ENCODE measurements at places on chromosomes 6 and 20.

DNA sequence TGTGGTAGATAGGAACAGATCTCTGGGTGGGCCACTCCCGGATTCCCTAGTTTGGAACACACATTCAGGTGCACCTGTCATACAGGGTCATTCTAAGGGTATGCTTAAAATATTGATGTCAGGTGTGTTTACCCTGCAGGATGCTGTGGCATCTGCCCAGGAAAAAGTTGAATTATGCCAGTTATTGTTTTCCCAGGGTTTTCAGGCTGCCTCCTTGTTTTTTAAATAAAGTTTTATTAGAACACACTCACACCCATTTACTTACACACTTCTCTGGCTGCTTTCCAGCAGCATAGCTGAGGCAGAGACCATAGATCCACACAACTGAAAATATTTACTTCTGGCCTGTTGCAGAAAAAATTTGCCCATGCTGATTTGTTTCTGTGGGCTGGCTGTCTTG is 76.5 kb downstream of the PHACTR3 start:
- no peak for DNase-seq

- no peak for DNase-seq
These were observed 171.3 kb upstream of the SSTR4 start for GRCh38 chr20:22863826-22864225.

GRCh38 chr6:109308018-109308492 is 74.2 kb downstream of the CD164 start:
- DNase-seq: no peak

DNA sequence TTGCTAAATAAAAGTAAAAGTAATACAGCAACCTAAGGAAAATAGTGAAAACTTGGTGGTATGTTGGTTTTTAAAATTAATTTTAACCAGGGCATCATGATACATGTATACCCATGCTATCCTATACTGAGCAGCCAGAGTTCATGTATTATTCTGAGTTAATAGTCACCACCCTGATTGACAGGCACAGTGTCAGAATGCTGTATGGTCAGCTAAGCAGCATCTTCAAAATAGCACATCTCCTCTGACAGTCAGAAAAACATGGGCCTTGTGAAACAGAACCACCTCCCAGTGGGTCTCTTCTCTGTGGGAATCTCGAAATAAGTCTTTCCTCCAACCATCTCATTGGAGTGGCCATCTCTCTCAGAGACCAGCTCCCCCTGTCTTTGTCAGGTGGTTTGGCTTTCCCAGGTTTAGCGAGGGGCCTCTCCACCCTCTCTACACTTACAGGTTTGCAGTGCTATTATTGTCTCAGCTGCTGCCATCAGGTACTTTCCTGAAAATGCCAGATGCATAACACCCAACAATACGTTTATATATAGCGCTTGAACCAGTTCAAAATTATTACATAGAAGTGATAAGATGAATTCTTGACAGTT is 47.1 kb upstream of the RNF8 start:
- no peak for DNase-seq

DNA sequence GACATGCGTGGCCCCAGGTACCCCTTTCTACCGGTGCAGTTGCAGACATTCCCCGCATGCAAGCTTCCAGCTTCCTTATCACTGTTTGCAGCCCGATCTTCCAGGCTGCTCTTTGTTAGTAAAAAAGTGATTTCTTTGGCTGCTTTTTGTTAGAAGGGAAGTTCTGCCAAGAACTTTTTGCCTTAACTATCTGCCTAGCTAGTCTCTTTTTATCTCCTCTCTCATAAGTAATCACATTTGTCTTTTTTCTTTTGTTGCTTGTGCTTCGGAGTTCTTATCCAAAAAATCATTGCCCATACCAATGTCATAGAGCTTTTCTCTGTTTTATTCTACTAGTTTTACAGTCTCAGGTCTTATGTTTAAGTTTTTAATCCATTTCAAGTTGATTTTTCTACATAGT is 20.3 kb downstream of the FAM162B start:
- DNase-seq: no peak

DNA sequence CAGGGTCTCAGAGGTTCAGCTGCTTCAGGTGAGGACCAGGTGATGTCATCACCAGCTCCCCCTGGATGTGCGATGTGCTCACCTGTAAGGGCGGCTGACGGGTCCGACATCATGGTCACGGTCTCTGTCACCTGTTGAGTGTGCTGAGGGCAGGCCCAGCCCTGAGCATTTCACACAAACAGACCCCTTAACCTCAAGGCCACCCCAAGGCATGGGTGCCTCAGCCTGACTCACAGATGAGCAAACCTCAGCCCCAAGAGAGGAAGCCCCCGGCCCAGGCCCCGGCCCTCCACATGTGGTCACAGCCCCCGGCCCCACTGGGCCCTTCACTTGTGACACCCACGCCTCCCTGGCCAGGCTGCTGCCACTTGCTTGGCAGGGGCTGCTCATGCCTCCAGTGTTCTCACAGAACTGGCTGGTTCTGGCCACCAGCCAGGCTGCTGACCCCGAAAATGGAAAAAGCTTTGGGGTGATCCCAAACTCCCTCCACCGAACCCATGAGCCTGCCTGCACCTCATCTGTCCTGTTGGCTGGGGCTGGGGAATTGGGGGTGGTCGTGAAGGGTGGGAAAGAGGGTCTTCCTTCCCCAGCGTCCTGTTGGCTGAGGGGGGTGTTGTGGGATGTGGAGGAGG is 33.3 kb downstream of the PRR18 start:
- DNase-seq: no peak

DNA sequence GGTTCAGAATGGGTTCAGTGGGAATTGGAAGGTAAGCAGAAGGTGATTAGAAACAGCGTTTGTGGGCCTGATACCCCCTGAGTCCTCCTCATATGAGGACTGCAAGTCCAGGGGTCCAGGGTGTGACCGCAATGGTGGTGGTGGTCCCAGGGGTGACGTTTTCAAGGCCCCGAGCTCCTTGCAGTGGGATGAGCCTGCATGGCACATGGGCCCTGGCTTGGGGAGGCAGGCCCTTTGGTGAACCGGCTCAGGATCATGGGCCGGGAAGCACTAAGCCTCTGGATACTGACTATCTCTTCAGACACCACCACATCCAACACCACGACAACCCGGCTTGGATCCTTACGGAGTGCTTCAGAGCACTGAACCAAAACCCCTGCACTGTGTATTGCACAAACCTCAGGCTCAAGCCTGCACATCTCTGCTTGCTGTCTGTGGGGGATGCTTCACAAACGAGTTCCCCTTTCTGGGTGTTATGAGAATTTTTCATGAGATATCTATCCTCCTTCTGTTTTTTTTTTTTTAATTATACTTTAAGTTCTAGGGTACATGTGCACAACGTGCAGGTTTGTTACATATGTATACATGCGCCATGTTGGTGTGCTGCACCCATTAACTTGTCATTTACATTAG is 67.9 kb downstream of the STK35 start:
- no peak for DNase-seq

- no peak for DNase-seq
These were observed 29.2 kb upstream of the ALDH8A1 start for GRCh38 chr6:134979142-134979541.

- no peak for DNase-seq
These were observed 65.5 kb downstream of the PLCB4 start for GRCh38 chr20:9134346-9134745.

- no peak for DNase-seq
These were observed 47.5 kb upstream of the BCLAF1 start for GRCh38 chr6:136337121-136337520.

DNA sequence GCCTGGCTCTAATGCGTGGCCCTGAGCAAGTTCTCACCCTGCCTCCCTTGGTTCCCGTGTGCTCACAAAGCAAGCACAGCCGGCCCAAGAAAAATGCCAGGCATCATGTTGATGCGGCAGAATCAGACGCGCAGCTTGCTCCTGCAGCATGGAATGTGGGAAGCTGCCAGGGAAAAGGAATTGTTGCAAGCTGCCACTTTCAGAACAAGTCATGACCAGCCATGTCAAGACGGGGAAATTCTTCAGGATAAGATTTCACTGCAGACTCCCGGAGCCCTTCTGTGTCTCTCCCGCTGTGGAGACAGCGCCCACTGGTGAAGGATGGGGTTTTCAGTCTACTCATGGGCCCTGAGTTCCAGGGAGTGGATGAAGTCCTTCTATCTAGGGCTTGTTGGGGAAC is 4.6 kb downstream of the DACT2 start:
- DNase-seq: no peak

GRCh38 chr6:15444081-15444731 is 198.3 kb downstream of the JARID2 start:
- no peak for DNase-seq

- DNase-seq: no peak
These were observed 30.6 kb downstream of the FAM229B start for GRCh38 chr6:112118034-112118433.

- DNase-seq: no peak
These were observed 45.6 kb downstream of the EDN1 start for GRCh38 chr6:12335717-12336116.

DNA sequence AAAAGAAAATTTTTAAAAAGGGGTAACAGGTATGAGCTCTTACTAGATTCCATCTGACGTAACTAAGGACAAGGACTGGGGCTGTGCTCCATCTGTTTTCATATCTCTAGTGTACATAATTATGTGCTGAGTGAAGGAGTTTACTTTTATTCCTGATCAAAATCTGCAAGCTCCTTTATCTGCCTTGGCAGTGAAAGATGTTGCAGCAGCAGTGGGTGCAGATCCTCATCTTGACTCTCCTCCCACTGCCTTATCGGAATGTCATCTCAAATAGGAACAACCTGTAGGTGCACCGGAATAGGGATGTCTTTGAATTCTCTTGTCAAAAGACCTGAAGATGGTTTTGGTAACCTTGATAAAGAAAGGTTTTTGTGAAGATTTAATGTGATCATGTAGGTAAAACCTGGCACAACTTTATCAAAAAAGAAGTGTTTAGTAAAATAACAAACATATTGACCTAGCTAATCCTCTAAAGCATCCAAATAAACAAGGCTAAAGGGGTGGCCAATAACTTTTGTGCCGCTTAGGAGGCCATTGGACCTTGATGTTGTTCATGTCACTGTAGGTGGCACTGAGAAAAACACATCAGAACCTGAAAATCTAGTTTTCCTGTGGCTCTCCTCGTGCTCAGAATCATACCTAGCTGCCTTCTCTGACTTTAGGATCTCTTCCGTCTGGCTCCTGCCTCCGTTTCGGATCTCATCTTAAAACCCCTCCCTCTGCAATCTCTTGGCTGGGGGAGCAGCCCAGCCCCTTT is 19.0 kb upstream of the SLC16A10 start:
- no peak for DNase-seq

GRCh38 chr6:163392533-163392932 is 22.0 kb upstream of the QKI start:
- DNase-seq: no peak

DNA sequence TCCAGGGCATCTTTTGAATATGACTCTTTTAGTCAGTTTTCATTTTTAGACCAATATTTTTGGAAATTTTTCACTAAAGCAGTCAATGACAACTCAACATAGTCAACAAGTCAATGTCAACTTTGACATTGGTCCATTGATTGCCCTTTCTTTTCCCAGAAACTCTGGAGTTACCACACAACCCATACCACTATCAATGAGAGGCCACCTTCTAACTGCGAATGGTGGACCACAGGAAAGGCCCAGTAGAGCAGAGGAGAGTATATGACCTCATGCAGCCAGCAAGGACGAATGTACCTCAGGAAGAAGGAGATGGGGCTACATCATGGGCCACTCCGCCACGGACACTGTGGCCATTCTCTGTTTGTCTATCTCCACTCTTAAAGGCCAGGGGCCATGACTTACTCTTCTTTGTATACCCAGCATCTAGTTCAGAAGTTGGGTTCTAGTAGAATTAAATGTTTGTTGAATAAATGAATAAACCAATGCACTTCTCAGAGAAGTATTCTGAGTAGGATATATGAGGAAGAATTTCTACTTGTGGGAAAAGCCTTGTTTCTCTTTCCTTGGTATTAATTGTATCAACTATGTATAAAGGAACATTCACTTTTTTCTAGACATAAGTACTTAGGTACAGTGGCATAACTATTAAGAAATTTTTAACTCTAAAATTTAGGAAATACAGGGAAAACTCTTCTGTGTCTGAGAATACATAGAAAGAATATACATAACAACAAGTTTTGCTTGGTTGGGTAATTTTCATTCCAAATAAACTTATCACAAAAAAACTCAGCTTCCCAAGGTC is 562 bp upstream of the SMLR1 start:
- DNase-seq: no peak

DNA sequence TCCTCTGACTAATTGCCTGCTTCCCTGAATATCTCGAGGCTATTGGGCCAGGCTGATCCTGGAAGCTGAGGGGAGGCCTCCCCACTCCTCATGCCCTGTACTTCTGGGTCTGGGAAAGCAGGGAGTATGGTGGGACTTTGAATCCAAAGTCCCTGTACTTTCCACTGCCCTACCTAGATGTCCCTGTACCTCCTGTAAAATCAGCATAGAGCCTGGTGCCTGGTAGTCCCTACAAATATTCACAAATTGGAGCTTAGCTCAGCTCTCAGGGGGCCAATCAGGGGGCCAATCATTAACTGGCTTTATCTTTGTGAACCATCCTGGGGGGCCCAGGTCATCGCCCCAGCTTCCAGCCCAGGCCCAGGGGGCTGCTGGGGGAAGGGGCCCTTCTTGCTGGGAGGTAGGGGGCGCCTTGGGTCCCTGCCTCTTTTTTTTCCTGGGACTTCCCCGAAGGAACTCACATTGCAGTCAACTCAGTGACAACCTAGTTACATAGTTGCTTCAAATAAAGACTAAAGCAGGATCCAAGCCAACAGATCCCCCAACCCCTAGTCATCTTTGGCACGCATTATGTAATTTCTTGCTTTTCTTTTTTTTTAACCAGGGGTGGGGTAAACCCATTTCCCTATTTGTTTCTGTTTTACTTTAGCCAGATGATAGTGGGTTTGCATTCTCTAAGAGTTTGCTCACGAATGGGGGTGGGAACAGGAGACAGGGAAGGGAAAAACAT is 6.9 kb upstream of the VEGFA start:
- DNase-seq: no peak

DNA sequence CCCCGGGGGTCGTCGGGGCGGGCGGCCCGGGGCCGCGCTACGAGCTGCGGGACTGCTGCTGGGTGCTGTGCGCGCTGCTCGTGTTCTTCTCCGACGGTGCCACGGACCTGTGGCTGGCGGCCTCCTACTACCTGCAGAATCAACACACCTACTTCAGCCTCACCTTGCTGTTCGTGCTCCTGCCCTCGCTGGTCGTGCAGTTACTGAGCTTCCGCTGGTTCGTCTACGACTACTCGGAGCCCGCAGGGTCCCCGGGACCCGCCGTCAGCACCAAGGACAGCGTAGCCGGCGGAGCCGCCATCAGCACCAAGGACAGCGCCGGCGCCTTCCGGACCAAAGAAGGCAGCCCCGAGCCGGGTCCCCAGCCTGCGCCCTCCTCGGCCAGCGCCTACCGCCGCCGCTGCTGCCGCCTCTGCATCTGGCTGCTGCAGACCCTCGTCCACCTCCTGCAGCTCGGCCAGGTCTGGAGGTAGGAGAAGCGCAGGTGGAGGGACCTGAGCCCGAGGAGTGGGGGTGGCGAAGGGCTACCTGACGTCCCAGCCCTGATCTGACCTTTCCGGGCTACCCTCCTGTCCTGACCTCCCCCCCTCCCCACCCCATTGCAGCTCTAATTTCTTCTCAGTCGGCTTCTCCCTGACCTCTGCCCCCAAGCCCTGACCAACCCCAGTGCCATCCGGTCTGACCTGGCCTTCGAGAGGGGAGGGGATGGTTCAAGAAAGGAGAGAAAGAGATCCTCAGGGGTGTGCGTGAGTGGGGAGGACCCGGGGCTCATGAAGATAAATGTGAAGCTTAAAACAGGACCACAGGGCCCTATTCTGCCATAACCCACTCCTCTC is 558 bp downstream of the XKR7 start:
- DNase-seq: peak; percentile 59
